ENCODE measurements at places on chromosomes 13 and 19.
A peak's percentile ranks its signal among the peaks of the same experiment; 100 is the strongest.

DNA sequence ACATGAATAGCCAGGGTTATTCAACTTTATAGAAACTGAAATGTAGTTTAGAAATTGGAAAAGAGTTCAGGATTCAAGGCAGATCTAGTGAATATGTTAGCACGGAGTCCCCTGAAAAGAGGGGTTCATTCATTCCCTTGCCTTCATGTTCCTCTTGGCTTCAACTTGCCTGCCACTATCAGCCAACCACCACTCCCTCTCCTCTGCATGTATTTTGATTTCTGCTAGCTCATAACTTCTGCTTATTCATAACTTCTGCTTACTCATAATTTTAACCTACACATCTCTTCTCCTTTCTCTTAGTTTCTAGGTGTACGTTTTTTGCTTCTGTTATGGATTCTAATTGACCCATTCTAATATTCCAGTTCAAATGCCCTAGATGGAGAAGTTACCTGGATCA is 5.5 kb upstream of the SERTM1 start:
- DNase-seq: no peak

DNA sequence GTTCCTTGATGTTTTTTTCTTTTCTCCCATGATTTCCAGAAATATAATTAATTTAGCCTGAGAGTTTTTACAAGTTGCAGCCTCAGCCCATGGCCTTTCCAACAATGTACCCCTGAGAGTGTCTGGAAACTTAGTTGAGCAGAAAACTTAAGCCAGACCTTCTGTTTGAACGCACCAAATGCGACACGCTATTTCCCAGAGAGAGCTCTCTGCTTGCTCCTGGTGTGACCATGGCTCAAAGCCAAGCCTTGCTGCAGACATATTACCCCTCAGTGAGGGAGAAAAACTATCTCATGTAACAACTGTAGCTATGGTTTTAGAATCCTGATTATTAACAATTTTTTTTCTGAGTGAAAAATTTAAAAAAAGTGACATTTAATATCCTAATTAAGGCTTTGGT is 1204.5 kb upstream of the SLC10A2 start:
- no peak for DNase-seq

- no peak for DNase-seq
Measured at GRCh38 chr13:86318450-86318849, 519.2 kb upstream of the SLITRK6 start.

GRCh38 chr19:46823049-46823448 is 27.6 kb downstream of the AP2S1 start:
- DNase-seq: no peak

- DNase-seq: peak; percentile 88
Measured at GRCh38 chr13:109166804-109167203, 537.4 kb downstream of the MYO16 start.

DNA sequence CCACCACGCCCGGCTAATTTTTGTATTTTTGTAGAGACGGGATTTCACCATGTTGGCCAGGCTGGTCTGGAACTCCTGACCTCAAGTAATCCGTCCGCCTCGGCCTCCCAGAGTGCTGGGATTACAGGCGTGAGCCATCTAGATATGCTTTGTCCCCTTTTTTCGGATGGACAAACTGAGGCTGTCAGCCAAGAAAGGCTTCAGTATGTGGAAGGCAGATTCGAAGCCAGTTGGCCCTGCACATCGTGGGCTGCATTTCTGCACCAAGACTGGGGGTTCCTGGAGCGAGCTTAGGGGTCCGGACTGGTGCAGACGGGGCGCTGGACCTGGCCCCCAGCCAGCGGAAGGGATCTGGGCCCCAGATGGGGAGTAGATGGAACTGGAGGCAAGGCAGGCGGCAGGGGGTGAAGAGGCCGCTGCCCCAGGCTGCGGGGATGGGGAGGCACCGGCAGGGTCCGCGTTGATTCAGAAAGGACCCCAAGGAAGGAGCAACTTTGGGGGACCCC is 9.7 kb upstream of the JUND start:
- no peak for DNase-seq

GRCh38 chr13:32538143-32538620 is 413 bp downstream of the N4BP2L2 start:
- peak; percentile 25 for DNase-seq

GRCh38 chr19:18379803-18380747 is 5.9 kb upstream of the GDF15 start:
- peak; percentile 85 for DNase-seq

DNA sequence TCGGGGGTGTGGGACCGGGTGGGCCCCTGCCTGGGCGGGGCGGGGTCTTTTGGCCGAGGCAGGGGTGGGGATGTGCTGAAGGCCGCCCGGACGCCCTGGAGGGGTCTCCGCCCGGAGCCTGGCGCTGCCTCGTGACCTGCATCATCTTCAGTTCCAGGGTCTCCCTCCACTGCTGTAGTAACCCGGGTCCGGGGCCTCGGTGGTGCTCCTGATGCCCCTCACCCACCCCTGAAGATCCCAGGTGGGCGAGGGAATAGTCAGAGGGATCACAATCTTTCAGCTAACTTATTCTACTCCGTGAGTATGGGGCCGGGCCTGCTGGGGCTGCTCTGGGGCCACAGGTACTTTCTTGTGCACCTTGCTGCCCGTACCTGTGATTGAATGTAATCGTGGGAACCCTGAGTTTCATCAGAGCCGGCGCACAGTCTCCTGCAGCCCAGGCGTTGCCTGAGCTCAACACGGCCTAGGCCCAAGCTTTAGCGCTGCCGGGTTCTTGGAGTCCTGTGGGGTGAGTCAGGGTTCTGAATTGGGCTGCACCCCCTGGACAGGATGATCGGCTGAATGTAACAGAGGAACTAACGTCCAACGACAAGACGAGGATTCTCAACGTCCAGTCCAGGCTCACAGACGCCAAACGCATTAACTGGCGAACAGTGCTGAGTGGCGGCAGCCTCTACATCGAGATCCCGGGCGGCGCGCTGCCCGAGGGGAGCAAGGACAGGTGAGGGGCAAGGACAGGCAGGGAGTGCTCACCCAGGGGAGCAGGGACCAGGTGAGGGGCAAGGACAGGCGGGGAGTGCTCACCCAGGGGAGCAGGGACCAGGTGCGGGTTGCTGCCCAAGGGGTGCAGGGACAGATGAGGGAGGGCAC is 10.5 kb downstream of the PEAK3 start:
- peak; percentile 79 for DNase-seq
